ENCODE measurements at places on chromosomes 5 and 9.

DNA sequence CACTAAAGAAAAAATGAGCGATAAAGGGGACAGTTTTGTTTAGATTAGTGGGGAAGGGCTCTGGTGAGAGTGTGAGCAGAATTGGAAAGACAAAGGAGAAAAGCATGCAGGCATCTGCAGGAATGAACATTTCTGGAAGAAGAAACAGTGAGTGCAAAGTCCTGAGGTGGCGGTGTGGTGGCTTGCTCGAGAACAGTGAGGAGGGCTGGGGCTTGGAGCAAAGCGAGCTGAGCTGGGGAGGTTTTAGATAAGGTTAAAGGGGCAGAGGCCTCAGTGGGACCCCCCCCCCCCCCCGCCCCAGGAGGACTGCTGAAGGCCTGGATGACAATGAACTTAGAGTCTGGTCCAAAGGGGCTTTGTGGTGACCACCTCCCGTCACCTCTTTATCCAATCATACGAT lies 202.7 kb upstream of the MVB12B start:
- DNase-seq: no peak

DNA sequence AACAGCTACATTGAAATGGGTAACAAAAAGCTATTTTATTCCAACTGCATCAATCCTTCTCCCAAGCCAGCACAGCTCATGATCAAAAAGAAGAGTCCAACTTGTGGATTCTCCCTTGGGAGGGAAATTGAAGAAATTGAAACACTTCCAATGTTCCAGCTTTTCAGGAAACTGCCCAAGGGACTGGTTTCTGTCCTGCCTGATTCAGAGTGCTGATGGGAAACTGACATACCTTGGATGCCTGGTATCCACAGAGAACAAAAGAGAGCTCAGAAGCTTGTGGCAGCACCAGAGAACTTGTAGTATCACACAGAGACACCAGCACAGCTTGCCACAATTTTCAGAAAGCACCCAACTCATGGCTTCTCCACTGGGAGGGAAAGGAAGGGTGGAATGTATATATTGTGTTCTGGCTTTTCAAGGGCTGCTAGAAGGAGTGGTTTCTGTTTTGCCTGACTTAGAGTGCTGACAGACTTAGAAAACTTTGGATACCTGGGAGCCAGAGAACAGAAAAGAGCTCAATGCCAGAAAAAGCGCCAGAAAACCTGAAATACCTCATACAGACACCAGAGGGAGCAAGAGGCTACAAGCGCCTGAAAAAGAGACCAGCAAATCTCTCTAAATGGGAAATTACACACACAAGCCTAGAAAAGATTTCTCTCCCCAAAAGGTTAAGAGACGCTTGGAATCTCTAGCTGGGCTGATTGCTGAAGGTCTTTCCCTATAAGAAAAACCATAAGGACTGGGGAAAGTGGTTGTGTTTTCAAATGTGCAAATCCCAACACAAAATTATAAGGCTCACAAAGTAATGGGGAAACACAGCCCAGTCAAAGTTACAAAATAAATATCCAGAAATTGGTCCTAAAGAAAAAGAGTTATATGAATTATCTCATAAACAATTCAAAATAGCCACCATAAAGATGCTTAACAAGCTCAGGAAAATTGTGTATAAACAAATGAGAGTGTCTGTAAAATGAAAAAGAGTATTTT lies 178.8 kb downstream of the SPOCK1 start:
- peak; percentile 78 for DNase-seq

- no peak for DNase-seq
These were observed 90.6 kb upstream of the SLC25A48 start for GRCh38 chr5:135743705-135744411.

GRCh38 chr5:34660444-34660843 lies 4.3 kb downstream of the RAI14 start:
- no peak for DNase-seq

GRCh38 chr9:83220730-83221129 lies 157.8 kb upstream of the RASEF start:
- DNase-seq: no peak

- DNase-seq: no peak
These were observed 338.1 kb downstream of the ASTN2 start for GRCh38 chr9:117076571-117077290.

DNA sequence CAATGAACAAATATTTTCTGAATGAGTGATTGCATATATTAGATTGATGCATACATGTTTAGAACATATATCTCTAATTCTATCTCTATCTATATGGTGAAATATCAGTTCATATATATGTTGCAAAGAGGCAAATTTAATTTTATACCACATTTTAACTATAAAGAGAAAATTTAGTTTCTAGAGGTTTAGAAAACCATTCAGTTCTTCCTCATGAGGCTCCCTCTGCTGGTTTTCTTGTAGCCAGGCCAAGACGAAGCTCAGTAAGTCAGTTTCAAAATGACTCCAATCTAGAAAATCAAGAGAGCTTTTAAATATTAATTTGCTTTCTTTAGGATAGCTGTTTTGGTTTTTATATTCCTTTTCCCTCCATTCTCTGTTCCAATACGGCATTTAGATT lies 312.1 kb downstream of the TMEM232 start:
- DNase-seq: no peak

- no peak for DNase-seq
These were observed 253.1 kb upstream of the IRX1 start for GRCh38 chr5:3342271-3343100.

DNA sequence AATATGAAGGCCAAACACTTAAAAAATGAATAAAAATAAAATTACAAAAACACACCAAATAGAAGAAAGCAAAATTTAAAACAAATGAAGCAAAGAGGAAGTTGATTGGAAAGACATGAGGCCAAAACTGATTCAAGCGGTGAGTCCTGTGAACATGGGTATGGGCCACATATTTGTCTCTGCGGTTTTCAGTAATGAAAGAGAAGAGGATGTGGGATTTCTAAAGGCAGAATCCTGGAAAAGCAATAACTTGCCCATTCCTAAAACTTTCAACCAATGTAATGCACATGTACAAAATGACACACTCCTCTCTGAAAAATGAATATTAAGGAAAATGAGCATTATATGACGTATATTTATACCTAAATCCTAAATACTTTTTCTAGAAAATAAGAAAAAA lies 263.7 kb downstream of the SEMA5A start:
- no peak for DNase-seq

- no peak for DNase-seq
These were observed 124.8 kb downstream of the HSD17B3 start for GRCh38 chr9:96177005-96177718.

GRCh38 chr5:146667633-146668272 lies 151.8 kb upstream of the GPR151 start:
- DNase-seq: peak; percentile 72

GRCh38 chr9:86788456-86788855 lies 158.8 kb downstream of the GAS1 start:
- no peak for DNase-seq

DNA sequence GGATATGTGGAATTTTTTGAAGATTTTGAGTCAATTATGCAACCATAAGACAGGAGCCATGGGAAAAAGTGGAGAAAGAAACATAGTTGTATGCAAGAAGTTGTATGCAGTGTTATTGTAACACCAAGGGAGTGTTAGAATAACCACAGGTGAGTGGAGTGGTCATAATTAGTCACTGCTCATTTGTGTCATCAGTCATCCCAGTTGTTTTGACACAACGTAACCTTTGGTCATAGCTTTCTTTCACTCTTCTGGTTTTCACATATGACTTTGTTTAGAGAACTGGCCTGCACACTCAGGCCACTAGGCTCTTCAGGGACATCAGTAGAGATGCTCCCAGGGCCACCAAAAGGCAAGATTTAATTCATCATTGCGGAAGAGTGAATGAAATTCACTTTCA lies 158.7 kb upstream of the HMHB1 start:
- no peak for DNase-seq

GRCh38 chr9:95461448-95462248 lies 55.1 kb downstream of the PTCH1 start:
- DNase-seq: no peak

GRCh38 chr9:136762221-136762691 lies 2.1 kb downstream of the LCN15 start:
- no peak for DNase-seq
